ELR (cell line): ENCODE measurements at places on chromosomes 11 and 22.

GRCh38 chr11:12723421-12724300, 49.4 kb downstream of the TEAD1 start:
- DNase-seq: peak; percentile 60

DNA sequence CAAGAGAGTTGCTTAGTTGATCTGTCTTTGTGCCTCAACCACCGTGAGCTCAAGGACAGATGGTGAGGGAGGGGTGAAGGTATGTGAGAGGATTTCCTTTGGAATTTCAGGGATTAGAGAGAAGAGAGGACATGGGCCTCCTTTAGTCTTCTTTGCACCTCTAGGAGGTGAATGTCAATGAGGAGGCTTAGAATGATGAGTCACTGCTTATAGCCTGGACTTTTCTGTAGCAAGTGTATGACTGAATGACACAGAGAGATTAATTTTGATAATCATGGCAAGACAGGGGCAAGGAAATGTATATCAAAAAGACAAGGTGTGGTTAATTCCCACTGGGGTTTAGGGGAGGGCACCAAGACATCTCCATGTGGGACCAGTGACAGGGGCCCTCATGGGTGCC, 947.3 kb upstream of the TENM4 start:
- no peak for DNase-seq

DNA sequence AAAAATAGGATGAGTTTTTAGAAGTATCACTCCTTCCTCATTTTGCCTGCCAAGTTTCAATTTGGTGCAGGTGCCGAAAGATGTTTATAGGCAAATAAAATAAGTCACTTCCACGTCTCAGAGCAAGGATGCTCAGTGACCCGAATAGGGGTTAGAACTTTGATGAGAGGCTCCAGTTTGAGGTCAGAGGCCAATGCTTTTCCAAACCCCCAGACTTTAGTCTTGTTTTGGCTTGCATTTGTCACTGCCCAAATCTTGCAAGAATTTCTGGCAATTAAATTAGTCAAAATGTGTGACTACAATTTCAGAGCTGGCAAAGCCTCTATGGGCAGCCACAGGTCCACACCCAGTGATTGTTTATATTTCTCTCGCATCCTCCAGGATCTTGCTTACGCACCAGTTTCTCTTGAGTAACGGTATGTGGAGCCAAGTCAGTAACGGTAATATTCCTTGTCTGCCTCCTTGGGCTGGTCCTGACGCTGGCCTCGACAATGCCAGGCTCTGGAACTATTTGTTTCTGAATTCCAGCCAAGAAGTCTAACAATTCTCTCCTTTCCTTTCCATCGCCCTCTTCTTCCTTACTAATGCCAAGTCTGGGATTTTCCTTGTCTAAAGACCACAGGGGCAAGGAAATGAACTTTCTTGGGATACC, 9.9 kb upstream of the NUP160 start:
- DNase-seq: peak; percentile 90

GRCh38 chr11:62863687-62864335, 16.9 kb upstream of the SLC3A2 start:
- no peak for DNase-seq

DNA sequence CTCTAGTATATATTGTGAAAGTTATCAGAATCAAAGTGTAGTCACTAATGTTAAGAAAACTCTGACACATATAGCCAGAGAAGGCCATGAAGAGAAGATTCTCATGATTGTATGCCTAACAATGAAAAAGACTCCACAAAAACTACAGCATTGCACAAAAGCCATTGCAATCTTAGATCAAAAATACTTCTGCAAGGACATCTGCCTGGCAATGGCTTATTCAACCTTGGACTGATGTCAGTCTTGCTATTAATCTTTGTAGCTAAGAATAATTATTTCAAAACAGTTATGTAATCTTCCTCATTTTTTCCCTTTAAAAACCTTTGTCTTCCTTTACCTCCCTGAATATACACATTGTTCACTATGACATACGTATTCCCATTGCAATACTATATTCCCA, 55.3 kb upstream of the SLC36A4 start:
- no peak for DNase-seq

- DNase-seq: no peak
These were observed 48.0 kb downstream of the FAT3 start for GRCh38 chr11:92272651-92273050.
